Fibroblast of the conjunctiva (primary cell): ENCODE measurements at places on chromosomes 13 and 19.

GRCh38 chr19:35100588-35101533 is 14.8 kb upstream of the FXYD3 start:
- DNase-seq, result no peak

DNA sequence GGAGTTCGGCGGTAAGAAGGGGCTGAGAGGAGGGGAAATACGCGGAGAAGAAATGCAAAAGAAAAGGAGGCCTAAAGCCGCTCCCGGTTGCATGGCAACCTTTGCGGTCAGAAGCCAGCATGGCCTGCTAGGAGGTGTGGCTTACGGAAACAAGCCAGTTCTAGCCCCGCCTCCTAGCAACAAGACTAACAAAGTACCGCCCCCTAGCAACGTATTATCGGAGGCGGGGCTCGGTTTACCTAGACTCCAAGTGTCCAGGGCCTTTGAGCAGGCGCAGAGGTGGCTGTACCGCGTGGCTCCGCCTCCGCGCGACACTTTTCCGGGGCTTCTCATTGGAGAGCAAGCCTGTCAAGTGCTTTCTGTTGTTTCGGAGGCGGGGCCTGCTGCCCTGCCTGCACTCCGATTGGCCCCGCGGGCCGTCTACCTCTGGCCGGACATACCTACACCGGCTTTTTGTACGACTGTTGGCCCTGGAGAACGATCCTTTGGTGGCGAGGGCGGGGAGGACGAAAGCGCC is 339 bp upstream of the CYTH2 start:
- peak; percentile 100 for DNase-seq

DNA sequence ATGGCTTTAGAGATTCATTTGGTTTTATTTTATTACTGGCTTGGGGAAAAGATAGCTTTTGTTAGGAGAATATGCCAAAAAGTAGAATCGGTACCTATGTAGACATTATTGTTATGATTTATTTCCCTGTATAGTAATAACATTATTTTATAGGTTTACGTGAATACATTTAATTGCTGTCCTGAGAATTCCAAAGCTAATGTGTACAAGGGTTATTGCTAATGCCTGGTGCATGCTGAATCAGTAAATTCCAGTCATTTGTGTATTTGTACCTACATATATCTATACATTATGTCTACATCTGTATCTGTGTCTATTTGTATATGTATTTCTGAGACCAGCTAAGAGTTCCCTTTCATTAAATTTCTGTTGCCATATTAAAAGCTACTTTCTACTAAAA is 550.9 kb downstream of the GPC6 start:
- no peak for DNase-seq

GRCh38 chr13:98719527-98720250 is 32.8 kb downstream of the SLC15A1 start:
- no peak for DNase-seq

- DNase-seq, result no peak
Measured at GRCh38 chr19:50686310-50687032, 33.1 kb downstream of the SHANK1 start.

- peak; percentile 26 for DNase-seq
Measured at GRCh38 chr13:109743706-109744453, 42.5 kb downstream of the IRS2 start.

DNA sequence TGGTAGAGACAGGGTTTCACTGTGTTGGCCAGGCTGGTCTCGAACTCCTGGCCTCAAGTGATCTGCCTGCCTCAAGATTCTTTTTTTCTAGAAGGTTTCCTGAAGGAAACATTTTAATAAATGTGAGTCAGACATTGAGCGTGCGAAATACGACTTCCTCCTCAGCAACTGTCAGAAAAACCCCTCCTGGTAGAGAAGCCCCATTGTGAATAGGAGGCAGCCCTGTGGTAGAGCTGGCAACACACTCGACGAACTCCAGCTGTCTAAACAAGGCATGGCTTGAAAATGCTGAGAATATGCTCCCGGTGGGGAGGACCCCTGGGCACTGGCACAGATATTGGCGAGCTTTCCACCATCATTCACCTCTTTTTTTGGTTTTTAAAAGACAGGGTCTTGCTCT is 9.8 kb downstream of the ZNF333 start:
- DNase-seq, result no peak

DNA sequence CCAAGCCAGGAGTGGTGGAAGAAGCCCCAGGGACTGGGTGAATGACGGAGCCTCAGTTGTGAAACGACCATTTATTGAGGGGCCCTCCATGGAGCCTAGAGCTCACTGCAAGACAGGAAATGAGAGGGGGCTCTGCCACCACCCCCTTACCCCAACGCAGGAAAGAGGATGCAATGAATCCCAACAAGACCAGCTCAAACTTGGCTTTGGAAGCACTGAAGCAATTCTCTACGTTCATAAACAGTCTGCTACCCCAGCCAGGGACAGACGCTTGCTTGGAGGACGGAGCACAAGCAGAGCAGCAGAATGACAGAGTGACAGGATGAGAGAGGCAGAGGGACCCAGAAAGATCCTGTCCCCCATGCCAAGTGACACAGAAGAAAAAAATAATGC is 1.0 kb downstream of the PRKACA start:
- DNase-seq, result no peak

- no peak for DNase-seq
Measured at GRCh38 chr13:33218020-33218419, 67.5 kb downstream of the STARD13 start.

GRCh38 chr19:34994286-34994642 is 5.9 kb upstream of the GRAMD1A start:
- DNase-seq, result no peak

- DNase-seq, result peak; percentile 72
Measured at GRCh38 chr19:31312009-31312676, 37.1 kb downstream of the TSHZ3 start.
